ENCODE measurements at places on chromosomes 12 and 14. TPM values are rescaled to one million over a fixed set of nuclear protein-coding genes. Genes with fewer than 3 reads are reported as not detected.

CNIH1 gene
- total RNA-seq, result 109 TPM

TBC1D30 gene
- total RNA-seq, result 1.1 TPM

PAPOLA gene
- 217 TPM for total RNA-seq

MANSC4 gene
- total RNA-seq, result not detected

IRAK3 gene
- total RNA-seq, result 3.2 TPM

GMFB gene
- 39.5 TPM for total RNA-seq

KRT82 gene
- total RNA-seq, result not detected

CPM gene
- total RNA-seq, result 61.5 TPM

REC8 gene
- 27.8 TPM for total RNA-seq

KRT76 gene
- total RNA-seq, result not detected

KRT3 gene
- total RNA-seq, result 0.08 TPM

FOXN4 gene
- not detected for total RNA-seq

PLCZ1 gene
- not detected for total RNA-seq

TSHR gene
- 0.47 TPM for total RNA-seq

Measured in activated T-helper 1 cell treated with anti-CD3 and anti-CD28 coated beads, Interleukin-12 subunit alpha, Interleukin-12 subunit beta, Interleukin-2, Interleukin-4 antibody, amounts not matched to agents 30 ng/mL and 10 ng/mL and 1 ng/mL, durations not matched to agents 14 hours and 24 hours and 36 hours (primary cell).